ENCODE measurements at places on chromosomes 6 and 20. TPM values are rescaled to one million over a fixed set of nuclear protein-coding genes. Genes with fewer than 3 reads are reported as not detected.

Gene CGA
- 5.9 TPM for total RNA-seq

GRCh38 chr6:36912586-36912985, 26.8 kb downstream of the C6orf89 start:
- DNase-seq, result no peak

- DNase-seq, result no peak
Measured at GRCh38 chr6:45961125-45961524, 54.5 kb downstream of the CLIC5 start.

Gene EYS
- total RNA-seq, result not detected

Gene TSPO2
- total RNA-seq, result not detected

DNA sequence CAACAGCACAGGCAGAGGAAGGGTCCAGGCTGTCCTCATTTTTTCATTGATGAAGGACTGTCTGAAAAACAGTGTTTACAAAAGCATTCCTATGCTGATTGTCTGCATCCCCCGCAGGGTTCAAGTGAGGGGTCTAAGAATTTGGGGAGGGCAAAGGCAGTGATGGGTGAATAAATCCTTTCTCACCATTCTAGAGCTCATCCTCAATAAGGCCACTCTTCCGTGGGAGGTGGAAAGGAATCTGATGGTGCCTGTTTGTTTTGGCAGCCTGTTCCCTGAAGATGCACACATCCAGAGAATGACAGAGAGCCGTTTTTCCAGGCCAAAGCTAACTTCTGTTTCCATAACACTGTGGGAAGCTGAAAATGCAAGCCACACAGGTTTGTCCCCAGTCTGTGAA, 164.5 kb downstream of the MOXD1 start:
- no peak for DNase-seq

Gene IRF4
- total RNA-seq, result 6.6 TPM

Measured in lower leg skin (tissue), 4 donors.